Stimulated activated CD4-positive, alpha-beta T cell treated with anti-CD3 and anti-CD28 coated beads, Interleukin-4, amount 100 ng/mL, for 24 hours (primary cell): ENCODE measurements at places on chromosomes 7 and 10.

- no peak for DNase-seq
Observed at GRCh38 chr7:122118757-122119156, 25.3 kb downstream of the AASS start.

GRCh38 chr10:100747456-100748230 lies 2.3 kb downstream of the PAX2 start:
- no peak for DNase-seq

DNA sequence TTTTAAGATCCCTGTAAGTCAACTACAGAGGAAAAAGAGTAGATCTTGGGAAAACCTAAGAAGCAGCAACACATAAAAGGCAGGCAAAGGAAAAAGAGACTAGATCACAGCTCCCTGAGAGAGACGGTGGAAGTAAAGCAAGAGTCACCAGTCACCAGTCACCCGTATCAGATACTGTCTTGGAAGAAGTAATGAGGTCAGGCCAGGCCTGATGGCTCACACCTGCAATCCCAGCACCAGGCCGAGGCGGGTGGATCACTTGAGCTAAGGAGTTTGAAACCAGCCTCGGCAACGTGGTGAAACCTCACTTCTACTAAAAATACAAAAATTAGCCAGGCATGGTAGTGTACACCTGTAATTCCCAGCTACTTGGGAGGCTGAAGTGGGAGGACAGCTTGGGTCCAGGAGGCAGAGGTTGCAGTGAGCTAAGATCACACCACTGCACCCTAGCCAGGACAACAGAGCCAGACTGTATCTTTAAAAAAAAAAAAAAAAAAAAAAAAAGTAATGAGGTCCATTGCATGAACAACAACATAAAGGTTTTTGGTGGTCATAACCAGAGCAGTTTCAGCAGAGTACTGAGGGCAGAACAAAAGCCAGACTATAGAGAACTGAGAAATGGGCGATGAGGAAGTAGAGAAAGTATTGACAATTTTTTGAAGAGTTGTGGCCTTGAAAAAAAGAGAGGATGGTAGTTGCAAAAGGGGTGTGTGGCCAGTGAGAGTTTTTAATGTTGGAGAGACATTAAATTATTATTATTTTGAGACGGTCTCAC lies 16.9 kb downstream of the ZNF713 start:
- DNase-seq, result no peak

DNA sequence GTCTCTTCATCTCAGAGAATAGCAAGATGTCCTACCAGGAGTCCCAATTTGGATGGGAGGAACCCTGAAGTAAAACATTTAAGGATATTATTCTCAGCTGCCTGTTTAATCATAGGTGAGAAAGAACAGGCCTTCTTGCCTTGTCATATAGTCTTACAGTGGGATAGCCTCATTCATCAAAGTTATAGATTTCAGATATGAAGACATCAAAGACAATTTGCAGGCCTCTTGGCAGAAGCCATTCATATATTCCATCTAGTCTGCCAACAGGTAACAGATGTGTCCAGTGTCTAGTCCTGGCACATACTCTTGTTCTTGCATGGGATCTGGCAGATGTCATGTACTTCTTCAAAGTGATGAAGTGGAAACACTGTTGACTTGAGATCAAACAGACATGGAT lies 601.3 kb upstream of the GHITM start:
- no peak for DNase-seq

DNA sequence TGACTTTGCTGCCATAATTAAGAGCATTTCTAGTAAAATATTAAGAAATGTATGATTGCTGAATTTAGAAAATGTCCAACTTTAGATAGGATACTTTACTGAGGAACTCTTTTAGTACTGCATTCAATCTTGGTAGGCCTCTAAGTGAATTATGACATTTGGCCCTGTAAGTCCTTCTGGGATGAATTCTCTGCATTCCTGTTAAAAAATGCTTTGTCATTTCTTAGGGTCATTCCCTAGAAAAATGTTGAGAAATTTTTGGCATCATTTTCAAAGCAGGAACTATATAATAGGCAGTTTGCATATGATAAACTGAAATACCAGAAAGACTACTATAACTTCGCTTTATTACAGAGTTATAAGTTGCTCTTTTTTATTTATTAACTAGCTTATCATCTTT lies 69.3 kb upstream of the PRR15 start:
- no peak for DNase-seq

GRCh38 chr10:79350407-79351154 lies 3.3 kb downstream of the PPIF start:
- no peak for DNase-seq

DNA sequence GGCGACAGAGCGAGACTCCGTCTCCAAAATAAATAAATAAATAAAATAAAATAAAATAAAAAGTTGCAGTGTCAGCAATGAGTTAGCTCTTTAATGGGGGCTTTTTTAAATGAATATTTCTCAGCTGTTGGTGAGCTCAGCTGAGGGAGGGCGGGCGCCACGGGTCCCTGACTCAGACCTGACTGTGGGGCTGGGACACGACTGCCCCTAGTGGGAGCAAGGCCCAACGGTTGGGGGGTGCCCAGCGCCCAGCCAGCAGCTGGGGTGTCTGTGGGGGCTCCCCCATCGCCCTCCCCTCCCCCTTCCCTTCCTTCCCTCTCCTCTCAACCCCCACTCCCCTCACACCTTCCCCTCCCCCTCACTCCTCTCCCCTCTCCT lies 46.6 kb downstream of the PWWP2B start:
- peak; percentile 78 for DNase-seq

DNA sequence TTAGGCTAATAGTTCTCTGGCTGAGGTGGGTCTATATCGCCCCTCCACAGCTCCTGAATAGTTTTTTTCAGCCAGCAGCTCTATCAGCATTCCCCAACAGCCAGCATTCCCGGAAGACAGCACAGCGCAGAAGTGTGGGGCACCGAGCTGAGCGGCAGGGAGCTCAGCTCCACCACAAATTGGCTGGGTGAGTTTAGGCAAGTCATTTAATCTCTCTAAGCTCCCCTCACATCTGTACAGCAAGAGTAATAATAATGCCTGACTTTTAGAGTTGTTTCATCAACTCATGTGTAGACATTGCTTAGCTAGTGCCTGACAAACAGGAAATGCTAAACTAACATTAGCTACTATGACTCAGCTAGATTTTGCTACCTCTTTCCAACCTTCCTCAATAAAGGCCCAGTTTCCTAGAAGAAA lies 247.9 kb upstream of the PTN start:
- DNase-seq, result no peak

DNA sequence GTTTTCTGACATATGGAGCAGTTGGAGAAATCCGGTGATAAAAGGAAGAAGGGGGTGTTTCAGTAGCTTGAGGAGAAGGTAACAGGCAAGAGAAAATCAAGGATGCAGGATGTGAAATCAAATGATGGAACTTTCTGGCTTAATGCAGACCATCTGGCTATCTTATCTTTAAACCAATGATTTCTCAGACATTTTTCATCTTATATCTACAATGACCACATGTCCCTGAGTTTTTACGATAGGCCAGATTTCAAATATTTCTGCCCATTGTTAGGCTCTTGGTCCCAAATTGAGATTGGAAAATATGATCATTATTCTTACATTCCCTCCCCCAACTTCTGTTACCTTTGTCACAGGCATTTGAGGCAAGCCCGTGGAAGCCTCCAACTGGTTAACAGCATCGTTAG lies 486.8 kb downstream of the SUGCT start:
- no peak for DNase-seq

- no peak for DNase-seq
Observed at GRCh38 chr7:149297034-149297755, 35.2 kb downstream of the ZNF783 start.

GRCh38 chr10:3911713-3912442 lies 126.9 kb upstream of the KLF6 start:
- DNase-seq, result no peak

- DNase-seq, result no peak
Observed at GRCh38 chr7:70361821-70362220, 763.5 kb downstream of the AUTS2 start.

GRCh38 chr7:16526742-16527540 lies at the start of gene LRRC72:
Gene LRRC72, plus strand, starts transcription at chr7:16526825. Its CDS starts 128 bp downstream, at chr7:16526953.
- DNase-seq, result no peak

DNA sequence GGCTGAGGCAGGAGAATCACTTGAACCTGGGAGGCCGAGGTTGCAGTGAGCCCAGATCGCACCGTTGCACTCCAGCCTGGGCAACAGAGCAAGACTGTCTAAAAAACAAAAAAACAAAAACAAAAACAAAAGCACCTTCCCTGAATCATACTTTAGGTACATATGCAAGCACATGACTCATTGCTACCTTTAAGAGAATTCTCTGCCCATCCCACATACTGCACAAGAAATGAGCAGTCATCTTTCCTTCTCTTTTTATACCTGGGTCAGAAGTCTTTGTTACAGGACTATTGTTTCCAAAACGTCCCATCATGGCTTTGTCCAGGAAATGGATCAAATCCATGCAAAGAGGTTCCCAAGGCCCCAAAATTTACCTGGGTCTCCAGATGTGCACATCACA lies 21.5 kb upstream of the AKR1B10 start:
- no peak for DNase-seq

GRCh38 chr7:134016942-134017303 lies 110.2 kb upstream of the LRGUK start:
- no peak for DNase-seq

GRCh38 chr7:19351341-19352304 lies 206.4 kb upstream of the FERD3L start:
- DNase-seq, result no peak

DNA sequence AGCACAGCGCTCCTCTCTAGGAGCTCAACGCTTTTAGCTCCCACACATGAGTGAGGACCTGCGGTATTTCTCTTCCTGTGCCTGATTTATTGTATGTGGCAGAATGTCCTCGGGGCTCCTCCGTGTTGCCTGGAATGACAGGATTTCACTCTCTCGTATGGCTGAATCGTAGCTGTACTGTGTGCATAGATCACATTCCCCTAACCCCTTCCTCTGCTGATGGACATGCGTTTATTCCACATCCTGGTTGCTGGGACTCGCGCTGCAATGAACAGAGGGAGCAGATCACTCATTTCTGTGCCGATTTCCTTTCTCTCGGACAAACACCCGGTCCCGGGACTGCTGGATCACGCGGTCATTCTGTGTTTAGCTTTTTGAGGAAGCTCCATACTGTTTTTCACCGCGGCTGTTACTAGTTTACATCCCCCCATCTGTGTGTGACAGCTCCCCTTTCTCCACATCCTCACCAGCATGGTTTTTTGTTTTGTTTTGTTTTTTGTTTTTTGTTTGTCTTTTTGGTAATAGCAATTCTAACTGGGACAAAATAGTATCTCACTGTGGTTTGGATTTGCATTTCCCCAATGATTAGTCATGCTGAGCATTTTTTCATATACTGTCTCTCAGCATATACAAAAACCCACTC lies 76.3 kb downstream of the FOXL3 start:
- no peak for DNase-seq

GRCh38 chr10:77586719-77587415 lies 50.7 kb downstream of the KCNMA1 start:
- no peak for DNase-seq

- no peak for DNase-seq
Observed at GRCh38 chr10:113433711-113434110, 119.1 kb upstream of the HABP2 start.

GRCh38 chr7:38330861-38331621 lies 57.6 kb upstream of the TARP start:
- no peak for DNase-seq

GRCh38 chr7:116499168-116500077 lies at the start of gene CAV2:
Gene CAV2, plus strand, starts transcription at chr7:116499738. Its CDS starts 44 bp downstream, at chr7:116499782.
- DNase-seq, result no peak

DNA sequence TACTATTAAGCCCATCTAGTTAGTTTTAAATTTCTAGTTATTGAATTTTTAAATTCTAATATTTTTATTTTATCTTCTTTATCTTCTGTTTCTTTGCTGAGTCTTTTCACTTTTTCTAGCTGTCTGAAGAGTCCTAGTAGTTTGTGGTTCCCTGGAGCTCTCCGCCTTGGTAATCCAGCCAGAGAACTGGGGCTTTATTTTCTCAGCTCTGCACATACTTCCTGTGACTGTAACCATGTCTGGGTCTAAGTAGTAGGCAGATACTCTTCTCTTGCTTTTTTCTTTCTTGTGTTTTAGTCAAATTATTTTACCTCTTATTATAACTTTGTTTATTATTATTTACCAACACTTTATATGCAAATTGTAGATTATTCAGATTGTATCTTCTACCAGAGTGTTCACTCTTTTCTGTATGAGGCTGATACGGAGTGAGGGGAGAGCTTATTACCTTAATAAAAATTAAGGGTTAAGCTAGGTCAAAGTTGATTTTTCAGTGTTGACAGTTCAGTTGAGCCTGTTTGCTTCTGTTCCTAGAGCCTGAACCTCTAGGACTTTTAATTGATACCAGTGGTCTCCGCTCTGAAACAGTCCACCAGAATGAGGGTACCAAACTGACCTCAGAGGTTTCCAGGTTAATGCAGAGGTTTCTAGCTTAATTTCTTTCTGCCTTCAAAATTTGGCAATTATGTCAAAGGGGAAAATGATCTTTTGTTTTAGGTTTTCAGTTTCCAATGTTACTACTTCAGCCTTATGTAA lies 155.4 kb downstream of the ADK start:
- DNase-seq, result no peak
